ENCODE measurements at places on chromosomes 5 and 9.

DNA sequence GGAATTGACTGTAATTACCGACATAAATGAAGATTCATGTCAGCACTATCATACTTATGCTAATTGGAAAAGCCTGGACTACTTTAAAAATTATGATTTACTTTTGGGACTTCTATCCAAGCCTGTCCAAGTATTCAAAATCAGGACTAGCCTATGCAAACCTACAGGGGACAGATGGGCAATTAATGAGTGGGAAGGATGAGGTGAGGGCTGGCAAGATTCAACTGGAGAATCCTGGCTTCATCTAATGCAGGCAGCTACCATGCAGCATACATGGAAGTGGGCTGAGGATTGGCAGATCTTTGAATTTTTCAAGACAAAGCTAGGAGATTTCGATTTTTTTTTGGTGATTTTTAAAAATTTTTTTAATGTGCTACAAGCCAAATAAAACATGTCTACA lies 532.6 kb downstream of the CSNK1G3 start:
- DNase-seq: no peak

- DNase-seq: peak; percentile 17
Observed at GRCh38 chr5:109682383-109682782, 7.3 kb upstream of the MAN2A1 start.

- no peak for DNase-seq
Observed at GRCh38 chr9:92032891-92033290, 82.3 kb downstream of the SPTLC1 start.

GRCh38 chr5:32711362-32711680 lies 200 bp downstream of the NPR3 start:
- DNase-seq: no peak

- DNase-seq: peak; percentile 18
Observed at GRCh38 chr5:56575821-56576220, 239.5 kb upstream of the MAP3K1 start.

- no peak for DNase-seq
Observed at GRCh38 chr5:76163111-76163628, 80.0 kb downstream of the SV2C start.

GRCh38 chr5:33049842-33050241 lies 338.7 kb downstream of the NPR3 start:
- peak; percentile 95 for DNase-seq

Measured in EH (cell line).